Astrocyte of the spinal cord (primary cell): ENCODE measurements at places on chromosomes 5 and 9.

- no peak for DNase-seq
Measured at GRCh38 chr9:94829380-94830070, 103.0 kb downstream of the AOPEP start.

- no peak for DNase-seq
Measured at GRCh38 chr5:32315221-32316014, 2.7 kb upstream of the MTMR12 start.

DNA sequence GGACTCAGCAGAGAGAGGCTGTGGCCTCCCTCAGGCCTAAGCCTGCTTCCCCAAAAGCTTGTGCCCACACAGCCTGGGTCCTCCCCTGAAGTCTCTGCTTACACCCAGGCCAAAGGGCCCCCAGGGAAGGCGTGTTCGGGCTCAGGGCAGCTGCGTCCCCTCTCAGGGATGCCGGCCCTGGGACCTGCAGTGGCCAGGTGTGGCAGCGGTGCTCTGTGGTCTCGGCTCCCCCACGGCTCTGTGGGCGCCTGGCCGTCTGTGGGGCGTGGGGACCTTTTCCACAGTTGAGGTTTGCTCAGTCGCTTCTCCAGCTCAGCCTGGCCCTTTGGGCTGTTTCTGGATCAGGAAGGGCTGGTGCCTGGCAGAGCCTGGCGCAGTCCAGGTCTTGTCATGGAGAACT lies 75.9 kb downstream of the RXRA start:
- no peak for DNase-seq

DNA sequence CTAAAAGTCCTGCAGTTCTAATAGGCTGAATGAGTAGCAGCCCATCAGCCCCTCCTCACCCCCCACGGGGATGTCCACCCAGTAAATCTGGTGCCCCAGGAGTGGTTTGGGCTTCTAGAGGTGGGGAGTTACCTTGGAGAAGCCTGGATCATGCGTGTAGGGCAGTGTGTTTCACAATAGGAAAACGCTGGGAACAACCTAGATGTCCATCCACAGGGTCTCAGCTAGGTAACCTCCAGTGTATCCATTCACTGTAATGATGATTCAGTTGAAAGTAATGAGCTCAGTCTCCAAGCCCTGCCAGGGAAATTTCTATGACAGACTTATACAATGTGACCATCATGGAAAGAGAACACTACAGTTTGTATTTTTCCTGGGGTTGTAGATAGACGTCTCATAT lies 51.8 kb downstream of the NDST1 start:
- peak; percentile 43 for DNase-seq

DNA sequence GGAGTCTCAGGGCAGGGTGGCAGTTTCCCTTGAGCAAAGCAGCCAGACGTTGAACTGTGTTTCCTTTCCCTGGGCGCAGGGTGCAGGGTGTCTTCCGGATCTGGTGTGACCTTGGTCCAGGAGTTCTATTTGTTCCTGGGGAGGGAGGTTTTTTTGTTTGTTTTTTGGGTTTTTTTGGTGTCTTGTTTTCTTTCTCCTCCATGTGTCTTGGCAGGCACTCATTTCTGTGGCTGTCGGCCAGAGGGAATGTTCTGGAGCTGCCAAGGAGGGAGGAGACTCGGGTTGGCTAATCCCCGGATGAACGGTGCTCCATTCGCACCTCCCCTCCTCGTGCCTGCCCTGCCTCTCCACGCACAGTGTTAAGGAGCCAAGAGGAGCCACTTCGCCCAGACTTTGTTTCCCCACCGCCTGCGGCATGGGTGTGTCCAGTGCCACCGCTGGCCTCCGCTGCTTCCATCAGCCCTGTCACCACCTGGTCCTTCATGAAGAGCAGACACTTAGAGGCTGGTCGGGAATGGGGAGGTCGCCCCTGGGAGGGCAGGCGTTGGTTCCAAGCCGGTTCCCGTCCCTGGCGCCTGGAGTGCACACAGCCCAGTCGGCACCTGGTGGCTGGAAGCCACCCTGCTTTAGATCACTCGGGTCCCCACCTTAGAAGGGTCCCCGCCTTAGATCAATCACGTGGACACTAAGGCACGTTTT lies 3.5 kb upstream of the PHYHD1 start:
- peak; percentile 76 for DNase-seq
